ENCODE measurements at places on chromosomes 6 and 20.

DNA sequence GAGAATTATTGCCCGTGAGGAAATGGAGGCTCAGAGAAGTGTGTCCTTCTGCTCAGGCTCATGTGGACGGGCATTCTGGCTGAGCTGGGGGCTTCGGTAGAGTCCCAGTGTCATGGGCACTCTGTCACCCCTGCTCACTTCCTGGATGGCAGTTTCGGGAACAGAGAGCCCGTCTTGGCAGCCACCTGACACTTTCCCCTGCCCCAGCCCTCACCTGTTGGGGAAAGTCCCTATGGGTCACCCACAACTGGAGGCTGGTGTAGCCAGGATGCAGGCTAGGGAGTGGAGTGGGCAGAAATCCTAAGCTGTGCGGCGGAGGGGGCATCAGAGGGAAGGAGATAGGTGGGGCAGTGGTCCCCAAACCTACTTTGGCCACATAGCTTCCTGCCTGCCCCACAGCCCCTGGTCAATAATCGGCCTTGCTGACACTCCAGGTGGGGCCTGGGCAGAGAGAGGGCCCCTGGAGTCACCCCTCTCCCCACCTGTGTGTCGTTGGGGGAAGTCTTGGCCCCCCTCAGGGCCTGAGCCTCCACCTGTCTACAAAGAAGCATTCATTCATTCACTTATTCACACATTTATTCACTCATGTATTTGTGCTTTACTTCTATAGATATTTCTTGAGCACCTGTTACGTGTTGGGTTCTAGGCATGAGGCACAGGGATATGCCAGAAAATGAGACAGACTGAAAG lies 40.5 kb downstream of the SNAI1 start:
- DNase-seq: no peak

DNA sequence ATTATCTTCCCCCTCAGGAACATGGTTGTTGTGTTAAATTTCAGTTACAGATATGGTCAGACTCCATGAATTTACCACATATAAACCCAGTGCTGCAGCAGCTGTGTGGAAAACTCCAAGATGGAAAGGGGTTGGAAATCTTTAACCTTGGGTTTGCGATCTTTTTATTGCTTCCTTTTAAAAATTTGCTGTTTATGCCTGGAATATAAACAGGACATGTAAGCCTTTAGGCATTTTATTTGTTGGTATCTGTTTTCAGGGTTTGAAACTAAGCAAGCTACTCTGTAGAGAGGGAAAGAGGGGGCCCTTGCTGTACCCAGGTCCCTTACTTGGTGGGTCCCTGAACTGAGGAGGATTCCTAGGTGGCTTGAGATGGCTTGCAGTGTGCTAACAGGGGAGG lies 778 bp downstream of the PKIG start:
- no peak for DNase-seq

GRCh38 chr6:30169658-30170614 lies 6.6 kb downstream of the TRIM15 start:
- DNase-seq: no peak

- no peak for DNase-seq
Observed at GRCh38 chr6:26034905-26035304, 52.3 kb upstream of the HFE start.

DNA sequence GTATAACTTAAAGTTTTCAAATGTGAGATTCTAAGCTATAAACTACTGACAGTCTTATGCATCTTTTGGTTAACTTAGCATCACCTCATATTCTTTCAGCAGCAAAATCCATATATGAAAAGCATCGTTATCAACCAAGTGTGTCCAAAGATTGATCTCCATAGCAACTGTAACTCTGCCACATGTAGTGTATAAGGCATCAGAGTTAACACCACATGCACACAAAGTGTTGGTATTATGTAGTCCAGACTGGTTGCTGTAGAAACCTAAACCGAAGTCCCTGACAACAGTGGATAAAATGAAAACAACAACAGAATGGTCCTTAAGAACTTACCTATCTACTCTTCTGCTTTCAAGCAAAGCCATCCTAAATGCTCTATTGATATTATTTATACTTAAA lies 39.6 kb downstream of the PDSS2 start:
- no peak for DNase-seq

- no peak for DNase-seq
Observed at GRCh38 chr6:82095091-82095490, 152.5 kb downstream of the IBTK start.

DNA sequence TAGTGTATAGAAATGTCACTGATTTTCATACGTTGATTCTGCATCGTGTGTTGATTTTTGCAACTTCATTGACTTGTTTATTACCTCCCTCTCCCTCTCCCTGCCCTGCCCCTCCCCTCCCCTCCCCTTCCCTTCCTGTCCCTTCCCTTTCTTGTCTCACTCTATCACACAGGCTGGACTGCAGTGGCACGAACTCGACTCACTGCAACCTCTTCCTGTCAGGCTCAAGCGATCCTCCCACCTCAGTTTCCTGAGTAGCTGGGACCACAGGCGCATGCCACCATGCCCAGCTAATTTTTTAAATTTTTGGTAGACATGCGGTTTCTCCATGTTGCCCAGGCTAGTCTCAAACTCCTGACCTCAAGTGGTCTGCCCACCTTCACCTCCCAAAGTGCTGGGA lies 19.2 kb upstream of the PPP1R14C start:
- no peak for DNase-seq

DNA sequence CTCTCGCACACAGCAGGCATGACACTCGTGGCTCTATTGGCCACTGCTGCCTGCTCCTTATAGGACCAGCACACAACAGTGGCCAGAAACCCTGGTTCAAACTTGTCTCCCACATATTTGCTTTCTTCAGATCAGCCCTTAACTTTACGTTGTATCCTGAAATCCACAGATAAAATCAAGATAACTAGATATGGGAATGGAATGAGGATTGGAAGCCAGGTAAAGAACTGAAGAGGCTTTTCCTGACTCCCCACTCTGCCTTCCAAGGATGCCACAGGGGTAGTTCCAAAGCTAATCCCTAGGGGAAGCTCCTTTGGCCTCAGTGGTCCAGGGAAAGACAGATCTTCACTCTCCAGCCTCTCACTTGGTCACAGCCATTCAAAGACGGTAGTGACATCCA lies 86.5 kb downstream of the INSM1 start:
- no peak for DNase-seq

Data from right forelimb (tissue), 1 donor.